ENCODE measurements at places on chromosomes 4 and X.

DNA sequence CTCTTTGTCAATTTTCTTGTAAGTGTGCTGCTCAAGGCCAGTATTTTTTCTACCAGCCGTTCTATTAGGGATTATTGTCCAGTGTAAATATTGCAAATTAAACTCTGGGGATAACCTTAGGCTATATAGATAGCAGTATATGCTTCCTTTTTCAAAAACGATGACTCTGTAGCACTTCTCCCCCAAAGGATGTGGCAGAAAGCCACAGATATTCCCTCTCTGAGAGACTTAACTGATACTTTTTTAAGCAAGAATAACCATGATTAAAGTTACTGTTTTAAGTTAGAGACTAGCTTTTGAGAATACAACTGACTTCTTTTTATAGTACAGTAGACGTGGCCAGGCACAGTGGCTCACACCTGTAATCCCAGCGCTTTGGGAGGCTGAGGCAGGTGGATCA is 130.0 kb downstream of the FHIP1A start:
- DNase-seq = no peak

- DNase-seq = no peak
Measured at GRCh38 chr4:110486256-110486655, 10.3 kb downstream of the ENPEP start.

DNA sequence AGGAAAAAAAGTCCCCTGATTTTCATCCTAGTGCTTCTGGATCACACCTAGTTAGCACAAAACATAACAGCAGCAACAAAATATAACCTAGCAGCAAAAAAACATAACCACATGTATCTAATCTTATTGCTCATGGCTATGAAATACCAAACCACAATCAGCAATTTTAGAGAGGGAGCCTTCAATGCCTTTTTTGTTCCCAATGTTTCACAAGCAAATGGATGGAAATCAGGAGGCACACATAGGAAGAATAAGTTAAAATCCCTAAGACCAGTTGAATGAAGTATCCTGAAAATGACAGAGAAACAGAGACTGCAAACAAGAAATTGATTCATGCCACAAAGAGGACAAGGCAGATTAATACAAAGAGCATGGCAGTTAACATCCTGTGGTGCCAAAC is 361.6 kb downstream of the GPM6A start:
- no peak for DNase-seq

GRCh38 chrX:45765767-45766166 is 565.1 kb upstream of the DIPK2B start:
- no peak for DNase-seq

DNA sequence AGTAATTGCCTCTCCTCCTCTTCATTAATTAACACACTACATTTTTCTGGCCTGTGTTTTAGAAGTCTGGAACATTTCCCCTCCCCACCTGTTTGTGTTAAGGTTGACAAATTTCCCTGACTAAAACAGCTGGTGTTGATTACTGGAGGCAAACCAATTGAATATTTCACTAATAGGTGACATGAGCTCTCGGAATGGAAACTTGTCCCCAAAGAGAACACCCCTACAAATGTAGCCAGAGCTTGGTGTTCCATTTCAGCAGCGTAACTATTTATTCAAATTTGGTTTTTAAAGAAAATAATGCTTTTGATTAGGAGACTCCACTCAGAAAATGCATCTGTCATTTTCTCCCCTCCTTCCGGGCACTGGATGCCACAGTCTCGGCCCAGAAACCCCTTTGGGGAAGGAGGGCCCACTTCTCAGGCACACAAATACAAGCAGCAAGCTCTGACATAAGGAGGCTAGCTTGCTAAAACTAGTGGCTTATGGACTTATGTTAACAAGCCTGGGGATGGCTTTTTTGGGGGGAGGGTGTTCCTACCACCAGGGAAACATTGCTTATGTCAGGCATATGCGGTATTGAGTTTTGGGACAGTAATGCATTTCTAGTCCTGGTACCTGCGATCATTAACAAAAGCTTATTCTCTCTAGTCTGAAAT is 2.2 kb downstream of the RNF150 start:
- DNase-seq = no peak

GRCh38 chr4:28879178-28879577 is 1841.0 kb upstream of the PCDH7 start:
- no peak for DNase-seq

GRCh38 chrX:118583781-118584180 is 88.2 kb downstream of the DOCK11 start:
- no peak for DNase-seq

DNA sequence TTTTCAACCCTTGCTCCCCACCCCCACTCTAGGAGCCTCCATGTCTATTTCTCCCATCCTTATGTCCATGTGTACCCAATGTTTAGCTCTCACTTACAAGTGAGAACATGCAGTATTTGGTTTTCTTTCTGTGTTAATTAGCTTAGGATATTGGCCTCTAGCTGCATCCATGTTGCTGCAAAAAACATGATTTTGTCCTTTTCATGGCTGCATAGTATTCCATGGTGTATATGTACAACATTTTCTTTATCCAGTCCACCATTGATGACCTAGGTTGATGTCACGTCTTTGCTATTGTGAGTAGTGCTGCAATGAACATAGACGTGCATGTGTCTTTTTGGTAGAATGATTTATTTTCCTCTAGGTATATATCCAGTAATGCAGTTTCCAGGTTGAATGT is 472.8 kb downstream of the ZNF674 start:
- DNase-seq = no peak

GRCh38 chr4:185591679-185592141 is 56.4 kb upstream of the PDLIM3 start:
- no peak for DNase-seq

- no peak for DNase-seq
Measured at GRCh38 chrX:102866981-102867656, 70.0 kb upstream of the RAB40AL start.

DNA sequence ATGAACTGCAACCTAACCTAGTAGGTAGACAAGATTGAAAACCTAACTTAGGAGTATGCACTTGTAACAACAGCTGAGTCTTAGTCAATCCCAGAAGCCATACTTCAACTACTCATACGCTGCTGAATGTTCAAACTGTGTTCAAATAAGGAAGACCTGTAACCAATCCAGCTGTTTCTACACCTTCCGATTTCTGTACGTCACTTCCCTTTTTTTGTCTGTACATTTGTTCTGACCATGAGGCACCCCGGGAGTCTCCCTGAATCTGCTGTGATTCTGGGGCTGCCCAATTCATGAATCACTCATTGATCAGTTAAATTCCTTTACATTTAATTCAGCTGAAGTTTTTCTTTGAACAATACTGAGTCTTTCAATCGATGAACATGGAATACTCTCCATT is 89.5 kb downstream of the BMP3 start:
- DNase-seq = no peak

- no peak for DNase-seq
Measured at GRCh38 chr4:101414496-101414895, 67.2 kb upstream of the PPP3CA start.

- DNase-seq = no peak
Measured at GRCh38 chr4:72312032-72312650, 256.9 kb downstream of the ADAMTS3 start.

- no peak for DNase-seq
Measured at GRCh38 chr4:181432335-181432734, 810.9 kb upstream of the TENM3 start.

DNA sequence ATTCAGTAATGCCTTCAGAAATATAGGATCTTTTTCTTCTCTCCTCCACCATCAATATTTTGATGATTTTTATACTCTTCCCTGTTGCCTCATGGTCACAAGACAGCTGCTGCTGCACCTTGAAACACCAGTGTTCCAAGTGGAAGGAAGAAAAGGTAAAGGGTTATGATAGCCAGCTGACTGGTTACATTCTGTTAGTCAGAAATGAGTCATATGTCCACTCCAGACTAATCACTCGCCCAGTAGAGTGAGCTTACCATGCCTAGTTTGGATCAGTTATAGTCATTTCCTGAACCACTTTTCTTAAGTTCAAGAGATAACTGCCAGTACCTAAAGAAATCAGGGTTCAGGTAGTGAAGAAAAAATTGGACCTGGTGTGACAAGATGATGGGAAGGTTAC is 532.3 kb upstream of the SMIM31 start:
- DNase-seq = no peak

DNA sequence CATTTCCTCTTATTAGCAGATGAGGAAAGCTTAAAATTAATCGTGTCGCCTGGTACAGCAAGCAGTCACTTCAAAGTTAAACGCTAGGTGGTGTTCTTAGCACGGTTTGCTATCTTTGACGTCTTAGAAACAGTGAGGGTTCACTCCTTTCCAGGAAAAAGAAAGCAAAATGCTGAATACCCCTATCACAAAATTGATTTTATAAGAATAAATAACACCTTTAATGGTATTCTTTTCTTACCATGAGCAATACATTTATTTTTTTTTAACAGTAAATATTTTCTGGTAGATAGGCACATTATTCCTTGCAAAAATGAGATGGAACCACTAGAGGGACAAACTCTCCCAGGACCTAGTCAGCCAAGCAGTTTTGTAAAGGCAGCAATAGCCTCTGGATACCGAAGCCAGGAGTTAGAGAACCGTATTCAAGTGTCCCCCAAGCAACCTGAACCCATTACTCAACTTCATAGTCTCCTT is 153.9 kb downstream of the KDR start:
- DNase-seq = no peak

DNA sequence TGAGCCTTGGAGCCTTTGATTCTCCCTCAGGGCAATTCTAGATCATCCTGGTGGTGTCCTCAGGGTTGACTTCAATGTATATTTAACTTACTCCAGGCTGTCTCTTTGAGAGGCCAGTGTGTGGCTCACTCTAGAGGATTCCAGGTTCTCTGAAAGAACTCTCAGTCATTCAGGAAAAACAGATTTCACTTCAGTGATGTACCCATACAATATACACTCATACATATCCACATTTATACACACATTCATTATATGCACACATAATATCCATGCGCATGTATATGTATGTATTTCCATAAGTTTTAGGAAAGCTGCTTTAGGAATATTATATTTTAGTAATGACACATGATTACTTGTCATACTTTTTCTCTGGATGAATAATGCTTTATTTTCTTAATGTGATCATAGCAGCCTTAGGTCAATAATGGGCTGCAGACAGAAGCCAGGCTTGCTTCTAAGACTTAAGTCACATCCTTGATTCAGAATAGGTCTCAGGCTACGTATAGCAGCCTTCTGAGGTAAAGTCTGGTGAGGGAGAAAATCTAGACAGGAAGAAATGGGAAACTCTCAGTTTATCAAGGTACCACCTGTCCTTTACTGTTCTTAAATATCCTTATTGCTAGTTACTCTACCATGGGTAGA is 397.0 kb downstream of the GPAT3 start:
- no peak for DNase-seq

DNA sequence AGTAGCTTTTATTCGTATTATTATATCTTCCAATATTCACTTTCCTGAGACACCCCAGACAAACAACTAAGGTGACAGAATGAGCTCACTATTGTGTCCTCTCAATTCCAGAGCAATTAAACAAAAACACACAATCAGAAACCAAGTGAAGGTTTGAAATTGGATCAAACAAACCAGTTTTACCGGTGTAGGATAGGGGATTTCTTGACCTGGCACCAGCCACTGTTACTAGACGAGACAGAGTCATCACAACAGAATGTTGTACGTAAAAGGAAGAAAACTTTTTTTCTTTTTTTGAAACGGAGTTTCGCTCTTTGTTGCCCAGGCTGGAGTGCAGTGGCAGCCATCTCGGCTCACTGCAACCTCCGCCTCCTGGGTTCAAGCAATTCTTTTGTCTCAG is 43.7 kb downstream of the LDOC1 start:
- DNase-seq = no peak

DNA sequence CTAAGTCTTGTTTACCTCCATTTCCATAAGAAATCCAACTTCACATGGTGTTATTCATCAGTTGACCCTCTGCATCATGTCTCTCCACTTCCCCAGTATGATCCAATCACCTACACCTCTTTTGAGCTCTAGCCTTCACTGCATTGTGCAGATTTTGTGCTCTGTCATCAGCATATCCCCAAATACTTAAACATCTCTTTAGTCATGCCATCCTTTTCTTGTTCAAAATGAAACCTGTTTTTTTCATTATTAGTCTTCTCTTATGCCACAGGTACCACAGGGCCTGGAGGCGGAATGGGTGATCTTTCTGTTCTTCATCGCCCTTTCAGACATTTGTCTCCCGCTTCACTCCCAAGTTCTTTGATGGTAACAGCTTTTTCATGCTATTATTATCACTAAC is 382.7 kb upstream of the GALNTL6 start:
- DNase-seq = no peak

GRCh38 chr4:43607827-43608461 is 715.4 kb downstream of the GRXCR1 start:
- no peak for DNase-seq

GRCh38 chrX:140712413-140713173 is 3.0 kb downstream of the LINC00632 start:
- DNase-seq = no peak

DNA sequence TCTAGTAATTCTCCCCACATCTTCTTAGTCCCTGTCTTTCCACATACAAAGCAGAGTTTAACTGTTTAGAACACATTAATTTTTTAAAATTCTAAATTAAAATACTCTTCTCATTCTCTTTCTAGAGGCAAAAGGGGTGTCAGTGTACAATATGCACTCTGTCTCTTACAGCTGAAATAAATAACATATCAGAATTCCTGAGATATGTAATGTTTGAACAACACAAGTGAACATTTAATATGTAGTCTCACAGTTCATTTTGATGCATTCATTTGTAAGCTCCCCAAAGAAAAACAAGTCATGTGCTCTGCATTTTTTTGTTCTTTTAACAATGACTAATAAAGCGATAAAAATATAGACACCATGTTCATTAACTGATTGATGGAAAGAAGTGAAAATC is 19.7 kb upstream of the SULT1B1 start:
- no peak for DNase-seq

GRCh38 chr4:78336093-78336943 is 215.3 kb upstream of the ANXA3 start:
- no peak for DNase-seq

GRCh38 chr4:7186516-7187167 is 5.7 kb upstream of the SORCS2 start:
- no peak for DNase-seq

DNA sequence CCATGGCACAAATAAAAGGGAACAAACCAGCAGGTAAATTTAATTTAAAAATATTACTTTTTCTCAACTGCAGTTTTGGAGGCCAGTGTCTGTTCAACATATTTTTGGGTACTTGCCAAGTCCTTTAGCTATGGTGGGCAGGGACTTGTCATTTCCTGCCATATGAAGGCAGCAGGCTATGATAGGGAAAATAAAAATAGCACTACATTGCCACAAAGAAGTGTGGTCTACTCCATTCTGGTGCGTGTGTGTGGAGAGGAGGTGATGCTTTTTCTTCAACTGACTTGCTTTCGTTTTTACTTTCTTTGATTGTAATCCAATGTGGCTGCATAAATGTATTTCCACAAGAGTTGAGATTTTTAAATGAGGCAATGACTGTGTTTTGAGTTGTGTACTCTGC is 17.2 kb downstream of the GPR174 start:
- DNase-seq = no peak

GRCh38 chr4:112266823-112267222 is 18.9 kb downstream of the TIFA start:
- DNase-seq = no peak

Measured in GM18507 (cell line).